Stimulated activated CD4-positive, alpha-beta T cell treated with anti-CD3 and anti-CD28 coated beads, Interleukin-12 subunit alpha, Interleukin-12 subunit beta, amount 100 ng/mL, for 24 hours (primary cell): ENCODE measurements at places on chromosomes 1 and 21.

DNA sequence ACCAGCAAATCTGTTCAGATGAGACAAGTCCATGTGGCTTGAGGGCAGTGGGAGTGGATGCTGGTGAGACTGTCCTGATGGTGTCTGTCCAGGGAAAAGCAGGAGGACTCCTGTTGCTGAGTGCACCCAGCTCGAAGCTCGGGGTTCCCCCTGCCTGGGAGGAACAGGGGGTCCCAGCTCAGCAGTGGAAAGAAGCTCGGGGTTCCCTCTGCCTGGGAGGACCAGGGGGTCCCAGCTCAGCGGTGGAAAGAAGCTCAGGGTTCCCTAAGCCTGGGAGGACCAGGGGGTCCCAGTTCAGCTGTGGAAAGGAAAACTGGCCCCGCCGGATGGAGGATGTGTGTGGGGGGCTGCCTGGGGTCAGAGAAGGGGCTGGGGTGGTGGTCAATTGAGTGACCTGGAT, 39.1 kb downstream of the CRYAA start:
- DNase-seq, result no peak

GRCh38 chr1:90187323-90187585, 192.3 kb downstream of the ZNF326 start:
- no peak for DNase-seq

- no peak for DNase-seq
These were observed 23.8 kb downstream of the TSEN15 start for GRCh38 chr1:184075055-184076029.

GRCh38 chr1:58785442-58786058, 1.7 kb upstream of the JUN start:
- no peak for DNase-seq

DNA sequence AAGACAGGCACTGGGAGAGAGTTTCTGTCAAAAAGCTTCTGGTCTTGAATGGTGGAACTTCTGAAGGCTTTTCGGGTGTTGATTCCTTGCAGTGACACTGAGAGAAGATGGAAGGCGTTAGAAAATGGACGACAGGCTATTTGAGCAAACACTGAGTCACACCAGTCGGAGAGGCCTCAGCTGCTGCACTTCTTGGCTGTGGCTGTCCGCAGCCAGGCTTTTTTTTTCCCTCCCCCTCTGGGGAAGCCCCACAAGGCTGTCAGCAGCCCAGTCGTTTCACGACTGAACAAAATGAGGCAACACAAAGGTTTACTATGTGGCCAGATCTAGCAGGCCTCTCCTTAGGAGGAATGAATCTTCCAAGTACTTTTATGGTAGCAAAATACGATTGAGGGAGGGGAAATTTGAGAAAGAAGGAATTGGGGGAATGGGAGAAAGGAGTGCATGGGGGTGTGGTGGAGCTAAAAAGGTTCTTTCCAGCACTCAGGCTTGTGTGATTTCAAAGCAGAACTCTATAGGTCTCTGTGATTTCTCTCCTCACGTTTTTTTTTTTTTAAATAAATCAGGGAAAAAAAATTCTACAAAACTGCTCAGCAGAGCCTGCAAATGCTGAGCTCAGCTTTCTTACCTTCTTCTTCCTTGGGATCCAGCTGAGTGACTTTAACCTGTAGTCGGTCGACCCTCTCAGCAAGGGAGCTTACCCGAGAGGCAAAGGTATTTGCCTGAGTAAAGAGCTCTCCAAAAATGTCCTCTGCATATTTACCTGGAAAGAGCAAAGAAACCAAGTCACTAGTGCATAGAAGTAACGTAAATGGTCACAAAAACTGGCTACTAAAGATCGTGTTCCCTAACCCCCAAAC, 26.1 kb downstream of the GPR3 start:
- no peak for DNase-seq

DNA sequence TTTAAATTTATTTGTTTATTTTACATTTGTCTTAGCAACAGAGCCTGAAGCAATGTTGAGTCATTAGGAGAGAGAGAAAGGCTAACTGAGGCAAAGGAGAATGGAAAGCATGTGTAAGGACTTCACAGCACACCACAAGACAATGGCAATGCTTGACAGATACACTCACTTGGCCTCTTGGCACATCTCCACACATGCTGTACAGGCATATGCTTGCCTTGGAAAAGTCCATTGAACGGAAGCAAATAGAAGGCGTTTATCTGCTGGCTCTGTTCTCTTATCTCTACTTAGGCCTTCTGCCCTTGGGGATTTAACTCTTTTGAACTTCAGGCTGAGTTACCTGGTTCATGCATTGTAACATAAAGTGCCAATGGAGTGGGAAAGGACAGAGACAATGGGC, 262.2 kb upstream of the POU3F1 start:
- DNase-seq, result no peak

DNA sequence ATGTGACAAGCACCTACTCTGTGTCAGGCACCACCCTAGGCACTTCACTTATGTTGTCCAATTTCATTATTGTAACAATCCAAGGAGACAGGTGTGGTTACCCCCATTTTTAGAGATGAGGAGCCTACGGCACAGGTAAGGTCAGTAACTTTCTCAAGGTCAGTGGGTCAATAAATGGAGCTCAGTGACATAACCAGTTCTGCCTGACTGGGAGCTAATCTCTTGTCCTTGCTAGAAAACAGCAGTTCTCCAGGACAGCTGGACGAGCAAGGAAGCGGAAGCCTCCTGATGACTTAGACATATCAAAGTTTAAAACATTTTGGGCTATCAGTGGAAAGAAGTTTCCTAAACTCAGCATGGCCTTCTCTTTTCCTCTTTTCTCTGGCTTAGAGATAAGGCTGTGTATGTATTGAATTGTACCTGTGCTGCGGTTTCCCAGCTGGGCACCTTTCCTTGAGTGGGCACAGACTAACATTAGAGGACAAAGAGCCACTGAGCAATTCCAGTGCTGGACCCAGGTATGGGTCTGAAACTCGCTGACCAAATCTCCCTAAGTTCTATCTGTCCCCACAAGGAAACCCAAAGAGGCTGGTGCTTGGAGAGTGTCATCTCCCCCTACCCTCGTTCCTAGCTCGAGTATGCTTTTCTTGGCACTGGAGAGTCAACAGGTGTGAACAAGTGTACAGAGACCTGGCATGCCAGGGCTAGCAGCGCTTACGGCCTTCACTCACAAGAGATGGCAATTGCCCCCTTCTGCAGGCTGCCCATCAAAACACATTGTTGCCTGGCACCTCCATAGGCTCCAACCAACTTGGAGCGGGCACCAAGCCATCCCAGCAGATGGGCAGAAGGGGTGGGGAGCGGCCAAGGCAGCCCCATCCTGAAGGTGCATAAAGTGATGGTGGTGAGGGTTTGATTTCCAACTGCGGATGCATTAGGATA, 456.1 kb upstream of the PROX1 start:
- no peak for DNase-seq

DNA sequence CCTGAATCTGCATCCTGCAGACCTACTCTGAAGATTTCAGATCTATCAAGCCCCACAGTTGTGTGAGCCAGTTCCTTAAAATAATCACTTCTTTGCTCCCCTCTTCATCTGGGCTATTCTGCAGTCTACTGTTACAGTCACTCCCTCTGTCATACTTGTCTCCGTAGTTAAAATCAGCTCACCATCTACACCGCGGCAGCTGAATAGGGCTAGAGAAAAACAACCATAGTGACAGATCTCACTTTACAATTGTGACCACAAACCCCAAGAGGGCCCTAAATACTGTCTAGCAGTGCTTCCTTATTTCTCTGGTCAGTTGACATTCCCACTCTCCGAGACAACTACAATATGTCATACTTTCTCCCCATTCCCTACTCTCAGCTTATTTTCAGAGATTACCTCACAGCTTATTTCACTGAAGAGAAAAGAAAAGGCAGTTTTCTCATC, 12.9 kb downstream of the DESI2 start:
- no peak for DNase-seq

- DNase-seq, result no peak
These were observed 49.8 kb upstream of the RCC1 start for GRCh38 chr1:28456078-28456477.

GRCh38 chr21:46477765-46478164, 19.1 kb downstream of the DIP2A start:
- no peak for DNase-seq
